ENCODE measurements at places on chromosomes 16 and 17.

DNA sequence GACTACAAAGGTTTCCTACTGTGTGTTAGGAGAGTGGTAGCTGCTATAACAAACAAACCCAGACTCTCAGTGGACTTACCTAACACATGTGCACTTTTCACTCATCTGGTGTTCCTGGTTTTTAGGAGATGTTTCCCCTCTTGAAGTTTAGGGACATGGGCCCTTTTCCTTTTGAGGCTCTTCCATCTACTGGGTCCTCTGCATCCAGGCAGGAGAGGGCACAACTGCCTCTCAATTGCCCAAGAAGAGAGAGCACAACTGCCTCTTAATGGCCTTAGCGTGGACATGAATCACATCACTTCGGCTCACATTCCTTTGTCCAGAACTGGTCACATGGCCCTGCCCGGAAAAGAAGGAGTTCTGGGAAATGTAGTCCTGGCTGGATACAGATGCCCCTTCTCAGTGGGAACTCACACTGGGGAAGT, 9.8 kb upstream of the TNRC6C start:
- DNase-seq, result no peak

- no peak for DNase-seq
Measured at GRCh38 chr17:12671906-12672305, 6.2 kb downstream of the MYOCD start.

- no peak for DNase-seq
Measured at GRCh38 chr16:78843978-78844377, 744.5 kb downstream of the WWOX start.

DNA sequence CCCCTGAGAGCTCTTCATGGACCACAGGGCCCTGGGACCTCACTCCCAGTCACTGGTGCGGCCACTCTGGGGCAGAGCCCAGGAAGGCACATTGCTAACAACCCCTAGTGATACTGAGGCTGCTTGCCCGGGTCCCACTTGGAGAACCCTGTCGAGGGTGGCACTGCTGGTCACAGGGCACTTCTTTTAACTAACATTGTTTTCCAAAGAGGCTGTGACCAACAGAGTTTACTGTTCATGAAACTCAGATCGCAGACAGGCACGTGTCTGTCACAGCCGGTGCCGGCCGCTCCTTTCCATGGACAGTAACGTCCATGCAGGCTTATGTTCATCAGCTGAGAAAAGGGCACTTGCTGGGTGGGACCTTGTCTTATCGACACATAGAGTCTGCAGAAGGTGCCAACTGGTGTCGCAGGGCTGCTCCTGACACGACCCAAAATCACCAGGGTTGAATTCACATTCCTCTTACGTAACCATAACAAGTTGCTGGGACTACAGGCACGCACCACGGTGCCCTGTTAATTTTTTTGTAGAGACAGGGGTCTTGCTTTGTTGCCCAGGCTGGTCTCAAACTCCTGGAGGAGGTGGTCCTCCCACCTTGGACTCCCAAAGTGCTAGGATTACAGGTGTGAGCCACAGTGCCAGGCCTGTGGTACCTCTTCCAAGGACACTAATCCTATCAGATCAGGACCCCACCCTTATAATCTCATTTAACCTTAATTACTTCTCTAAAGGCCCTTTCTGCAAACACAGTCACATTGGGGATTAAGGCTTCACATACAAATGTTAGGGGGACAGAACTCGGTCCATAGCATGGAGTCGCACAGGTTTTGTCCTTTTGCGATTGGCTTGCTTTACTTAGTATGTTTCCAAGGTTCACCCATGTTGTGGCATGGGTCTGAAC, 1.2 kb upstream of the ZC3H18 start:
- DNase-seq, result no peak

- no peak for DNase-seq
Measured at GRCh38 chr17:44794851-44795413, 35.2 kb downstream of the GJC1 start.

Measured in activated gamma-delta T cell treated with Interleukin-2 at 50 U/mL for 16 hours (primary cell).